Hippocampal formation (tissue), 2 donors: ENCODE measurements at places on chromosomes 16 and 17.

GRCh38 chr17:48577946-48578615, at the start of gene HOXB4:
TSS of gene HOXB4 (minus strand) at chr17:48578350. CDS start at chr17:48578319, 31 bp downstream.
- no peak for DNase-seq

GRCh38 chr16:67750466-67750865, 31.4 kb upstream of the GFOD2 start:
- no peak for DNase-seq

DNA sequence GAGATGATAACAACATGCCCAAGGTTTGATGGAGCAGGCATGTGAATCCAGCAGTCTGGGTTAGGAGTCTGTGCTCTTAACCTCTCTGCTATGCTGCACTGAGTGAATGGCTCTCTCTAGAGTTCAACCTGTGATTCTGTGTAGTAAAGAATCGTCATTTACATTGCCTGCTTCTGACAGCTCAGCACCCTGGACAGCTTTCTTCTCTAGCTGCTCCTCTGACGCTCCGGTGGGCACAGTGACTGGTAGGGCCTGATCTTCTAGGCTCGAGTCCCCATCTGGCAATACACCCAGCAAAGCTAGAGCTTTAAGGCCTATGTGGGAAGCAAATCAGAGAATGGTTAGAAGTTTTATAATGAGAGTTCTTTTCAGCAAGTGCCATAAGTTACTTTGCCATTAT, 85.3 kb upstream of the ATP2A3 start:
- no peak for DNase-seq

GRCh38 chr16:84194470-84195200, 3.7 kb downstream of the ADAD2 start:
- no peak for DNase-seq

GRCh38 chr17:42560246-42560645, 1.7 kb upstream of the COASY start:
- no peak for DNase-seq

GRCh38 chr17:79685121-79685520, 45.6 kb upstream of the ENPP7 start:
- DNase-seq = no peak

DNA sequence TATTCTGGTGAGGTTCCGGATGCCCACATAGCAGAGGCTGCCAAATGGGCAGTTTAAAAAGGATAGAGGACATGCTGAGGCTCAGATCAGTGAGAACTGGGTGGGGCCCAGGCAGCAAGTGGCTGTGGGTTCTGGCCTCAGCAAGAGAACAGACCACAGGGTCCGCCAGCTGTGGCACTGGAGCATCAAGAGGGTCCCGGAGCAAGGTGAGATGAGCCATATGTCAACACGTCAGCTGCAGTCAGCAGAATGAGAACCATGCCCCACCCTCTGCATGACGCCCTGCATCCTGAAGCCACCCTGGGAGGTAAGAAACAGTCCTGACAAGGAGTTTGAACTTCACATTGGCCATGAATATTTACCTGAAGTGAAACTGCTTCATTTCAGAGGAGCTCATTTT, 20.1 kb upstream of the CCL5 start:
- no peak for DNase-seq
